ENCODE measurements at places on chromosomes 11 and 22.

GRCh38 chr11:69485337-69486041 is 4.0 kb downstream of the LINC01488 start:
- no peak for DNase-seq

DNA sequence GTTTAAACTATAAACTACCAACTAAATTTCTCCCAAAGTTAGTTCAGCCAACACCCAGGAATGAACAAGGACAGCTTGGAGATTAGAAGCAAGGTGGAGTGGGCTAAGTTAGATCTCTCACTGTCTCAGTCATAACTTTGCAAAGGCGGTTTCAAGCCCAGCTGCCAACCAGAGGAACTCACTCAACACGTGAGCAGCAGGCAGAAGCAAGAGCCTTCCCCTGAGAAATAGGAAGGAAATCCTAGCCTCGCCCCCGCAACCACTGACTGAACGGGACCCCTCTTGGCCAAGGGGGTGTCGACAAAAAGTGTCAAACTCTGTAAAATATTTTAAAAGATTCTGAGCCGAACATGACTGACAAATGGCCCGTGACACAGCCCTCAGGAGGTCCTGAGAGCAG is 4.4 kb upstream of the KRTAP5-9 start:
- DNase-seq = no peak

DNA sequence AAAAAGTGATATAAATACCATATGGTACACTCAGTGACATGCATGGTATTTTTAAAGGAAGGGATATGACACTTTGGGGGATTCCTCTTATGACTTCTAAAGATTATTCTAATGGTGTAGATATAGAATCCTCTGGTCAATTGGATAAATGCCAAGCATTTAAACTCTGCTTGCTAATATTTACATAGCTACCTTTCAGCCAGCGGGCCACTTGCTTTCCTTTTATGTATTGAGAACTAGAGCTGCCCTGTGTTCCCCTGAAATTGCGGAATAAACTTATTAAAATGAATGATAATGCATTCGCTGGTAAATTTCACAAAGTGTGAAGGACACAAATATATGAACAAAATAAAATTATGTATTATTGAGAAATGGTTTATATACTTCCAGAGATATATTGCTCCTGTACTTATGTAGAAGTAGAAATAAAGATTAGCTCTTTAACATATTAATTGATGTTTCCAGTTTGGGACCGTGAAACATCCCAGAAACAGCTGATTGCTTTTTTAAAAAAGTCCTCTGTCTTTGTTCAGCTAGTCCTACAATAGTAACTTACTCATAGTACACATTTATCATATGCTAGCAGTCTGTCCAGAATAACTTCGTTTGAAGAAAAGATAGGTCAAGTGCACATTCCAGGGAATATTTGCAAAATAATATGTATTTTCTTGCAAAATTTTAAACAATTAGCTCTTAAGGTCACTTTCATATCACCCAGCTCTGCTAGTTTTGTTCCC is 40.1 kb upstream of the CARD18 start:
- DNase-seq = no peak

DNA sequence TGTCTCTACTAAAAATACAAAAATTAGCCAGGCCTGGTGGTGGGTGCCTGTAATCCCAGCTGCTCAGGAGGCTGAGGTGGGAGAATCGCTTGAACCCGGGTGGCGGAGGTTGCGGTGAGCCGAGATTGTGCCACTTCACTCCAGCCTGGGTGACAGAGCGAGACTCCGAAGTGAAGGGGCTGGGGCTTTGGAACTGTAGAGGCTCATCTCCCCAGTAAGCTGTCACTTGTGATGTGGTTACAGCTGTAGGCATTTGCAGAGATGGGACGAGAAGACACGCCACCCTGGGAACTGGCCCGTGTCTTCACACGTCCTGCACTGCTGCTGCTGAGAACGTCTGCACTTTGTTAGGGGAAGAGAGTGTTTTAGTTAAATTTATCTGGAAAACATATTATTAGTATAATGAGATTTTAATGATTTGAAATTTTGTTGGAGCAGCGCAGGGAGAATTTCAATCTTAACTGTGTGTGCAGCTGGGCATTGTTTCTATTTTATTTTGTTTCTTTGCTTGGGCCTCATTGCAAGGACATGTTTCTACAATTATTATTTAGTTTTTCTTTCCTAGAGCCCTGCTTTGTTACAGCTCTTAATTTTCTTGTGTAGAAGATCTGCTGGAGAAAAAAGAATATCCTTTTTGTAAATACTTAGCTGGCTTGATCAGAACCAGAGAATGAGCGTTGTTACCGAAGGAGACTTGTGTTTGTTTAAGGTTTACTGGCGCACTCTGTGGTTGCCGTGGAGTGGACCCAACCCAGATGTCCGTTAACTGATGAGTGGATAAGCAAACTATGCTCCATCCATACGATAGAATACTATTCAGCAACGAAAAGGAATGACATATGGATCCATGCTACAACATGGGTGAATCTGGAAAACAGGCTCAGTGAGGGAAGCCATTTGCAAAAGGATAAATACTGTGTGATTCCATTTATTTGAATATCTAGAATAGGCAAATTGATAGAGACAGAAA is 18.4 kb downstream of the PARVB start:
- peak; percentile 12 for DNase-seq

DNA sequence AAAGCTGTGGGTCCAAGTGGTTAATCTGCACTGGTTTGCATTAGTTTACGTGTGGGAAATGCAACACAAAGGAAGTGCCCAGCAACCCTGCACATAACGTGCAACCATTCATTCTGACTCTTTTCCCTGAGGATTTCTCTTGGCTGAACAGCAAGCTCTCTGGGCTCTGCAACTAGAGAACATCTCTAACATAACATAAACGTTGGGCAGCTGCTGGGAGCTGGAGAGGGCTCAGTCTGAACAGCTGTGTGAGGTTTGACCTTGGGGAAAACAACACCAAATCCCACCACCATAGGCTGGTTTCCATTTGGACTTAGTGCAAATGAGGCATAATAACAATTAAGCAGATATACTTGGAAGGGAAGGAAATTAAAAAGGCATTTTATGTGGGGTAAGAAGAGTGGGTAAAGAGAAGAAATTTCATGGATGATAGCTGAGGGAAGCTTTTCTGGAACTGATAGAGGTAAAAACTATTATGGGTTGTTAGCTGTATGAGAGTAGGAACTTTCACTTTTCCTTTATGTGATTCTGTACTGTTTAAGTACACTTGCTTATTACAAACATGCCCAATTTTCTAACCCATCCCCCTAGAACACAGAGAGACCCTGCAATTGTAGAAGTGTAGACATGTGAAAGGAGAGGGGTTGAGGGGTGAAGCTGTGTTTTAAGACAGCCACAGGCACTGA is 76.2 kb downstream of the SNX19 start:
- DNase-seq = no peak

DNA sequence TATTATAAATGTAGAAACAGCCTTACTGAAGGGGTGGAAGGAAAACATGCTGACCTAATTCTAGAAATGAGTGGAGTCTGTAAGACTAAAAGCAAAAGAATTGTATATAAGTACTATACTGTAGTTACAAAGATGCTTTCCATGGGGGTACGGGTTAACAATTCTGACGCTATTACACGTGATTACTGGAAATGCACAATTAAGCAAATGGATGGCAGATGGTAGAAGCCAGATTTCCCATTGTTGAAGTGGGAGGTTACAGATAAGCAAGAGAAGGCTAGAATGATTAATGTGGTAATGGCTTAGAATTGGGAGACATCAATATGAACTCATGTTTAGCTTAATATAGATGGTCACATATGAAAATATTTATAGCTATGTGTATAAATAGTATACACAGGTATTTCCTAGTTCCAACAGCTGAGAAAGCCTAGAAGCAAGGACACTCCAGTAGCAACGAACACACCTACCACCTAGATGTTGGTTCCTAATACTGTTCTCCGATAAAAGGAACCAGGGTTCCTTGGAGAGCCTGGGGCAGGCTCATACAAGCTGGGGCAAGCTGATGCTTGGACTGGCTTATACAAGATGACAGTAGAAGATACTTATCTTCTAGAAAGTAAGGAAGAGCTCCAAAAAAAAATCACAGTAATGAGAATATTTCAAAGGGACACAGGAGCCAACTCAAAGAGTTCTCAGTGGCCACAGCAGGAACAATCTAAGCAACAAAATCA is 13.5 kb downstream of the SMC1B start:
- no peak for DNase-seq

DNA sequence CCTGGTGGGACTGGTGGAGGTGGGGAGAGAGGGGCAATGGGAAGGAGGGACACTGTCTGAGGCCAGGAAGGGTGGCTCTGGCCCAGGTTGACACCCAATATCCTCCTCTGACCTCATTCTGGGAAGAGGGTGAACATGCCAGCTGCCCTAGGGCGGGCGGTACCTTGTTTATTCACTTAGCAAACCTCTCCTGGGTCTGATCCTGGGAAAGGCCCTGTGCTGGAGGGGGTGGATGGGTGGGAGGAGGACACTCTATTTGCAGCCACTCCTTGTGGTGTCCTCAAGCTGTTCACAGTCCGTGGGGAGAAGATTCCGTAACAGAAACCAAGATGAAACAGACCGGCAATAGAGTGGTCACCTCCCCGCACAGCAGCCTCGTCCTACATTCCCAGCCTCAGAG is 49.7 kb upstream of the EIF3D start:
- no peak for DNase-seq

DNA sequence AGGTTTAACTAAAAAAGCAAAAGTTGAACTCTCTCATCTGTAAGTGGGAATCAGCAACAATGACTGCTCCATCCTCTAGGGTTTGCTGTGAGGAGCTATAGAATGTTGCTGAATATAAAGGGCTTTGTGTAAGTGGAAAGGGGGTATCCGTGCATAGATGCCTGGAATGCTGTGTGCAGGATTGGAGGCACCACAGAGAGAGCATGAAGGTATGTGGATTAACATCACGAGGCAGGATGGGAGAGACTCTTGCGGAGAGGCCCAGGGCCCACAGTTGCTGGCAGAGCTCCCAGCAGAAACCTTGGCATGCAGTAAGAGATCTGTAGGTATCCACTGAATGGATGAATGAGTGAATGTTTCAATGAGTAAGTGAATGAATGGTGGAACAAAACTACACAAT is 298.7 kb upstream of the DDI1 start:
- no peak for DNase-seq

DNA sequence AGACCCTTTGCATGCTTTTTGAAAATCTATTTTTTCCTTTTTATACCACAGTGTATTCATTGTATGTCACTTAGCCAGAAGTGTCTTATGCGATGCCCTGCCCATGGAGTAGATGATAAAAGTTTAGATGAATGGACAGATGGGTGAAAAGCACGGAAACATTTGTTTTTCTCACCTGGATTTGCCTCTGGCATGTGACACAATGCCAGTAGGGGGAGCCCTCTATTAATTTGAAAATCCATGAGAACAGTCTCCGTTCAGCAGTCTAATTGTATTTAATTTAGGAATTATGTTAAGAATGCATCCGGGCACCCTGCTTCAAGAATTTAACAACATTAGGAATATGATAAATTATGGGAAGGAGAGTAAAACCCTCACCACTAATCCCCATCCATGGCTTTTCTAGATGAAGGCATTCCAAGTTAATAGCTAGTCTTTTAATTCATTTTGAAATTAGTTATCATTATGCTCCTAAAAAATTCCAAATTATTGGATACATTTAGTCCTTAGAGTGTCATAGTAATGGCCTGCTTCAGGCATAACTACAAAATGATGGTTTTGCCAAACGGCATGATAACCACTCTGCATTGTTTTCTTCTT is 55.3 kb upstream of the ALKBH3 start:
- DNase-seq = peak; percentile 7

GRCh38 chr11:10303558-10304363 is 1.1 kb upstream of the ADM start:
- peak; percentile 50 for DNase-seq

- DNase-seq = no peak
These were observed 154.2 kb downstream of the MPPED1 start for GRCh38 chr22:43566021-43566420.

DNA sequence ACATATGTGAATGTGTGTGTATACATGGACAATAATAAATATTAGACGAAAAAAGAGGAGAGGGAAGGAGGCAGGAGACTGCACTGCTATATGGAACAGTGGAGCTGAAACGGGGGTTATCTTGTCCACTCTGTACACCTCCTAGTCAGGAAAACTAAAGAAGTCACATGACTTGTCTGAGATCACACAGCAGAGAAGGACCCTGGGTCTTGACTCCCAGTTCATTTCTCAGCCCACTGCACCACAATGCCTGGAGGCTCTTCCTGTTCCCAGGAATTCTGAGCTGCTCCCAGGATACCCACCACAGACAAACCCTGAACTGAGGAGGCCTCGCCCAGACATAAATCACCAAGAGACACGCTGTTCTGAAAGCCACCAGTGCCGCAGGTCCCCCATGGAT is 349.6 kb downstream of the CTTN start:
- no peak for DNase-seq

GRCh38 chr11:10351765-10352641 is 47.1 kb downstream of the ADM start:
- no peak for DNase-seq

DNA sequence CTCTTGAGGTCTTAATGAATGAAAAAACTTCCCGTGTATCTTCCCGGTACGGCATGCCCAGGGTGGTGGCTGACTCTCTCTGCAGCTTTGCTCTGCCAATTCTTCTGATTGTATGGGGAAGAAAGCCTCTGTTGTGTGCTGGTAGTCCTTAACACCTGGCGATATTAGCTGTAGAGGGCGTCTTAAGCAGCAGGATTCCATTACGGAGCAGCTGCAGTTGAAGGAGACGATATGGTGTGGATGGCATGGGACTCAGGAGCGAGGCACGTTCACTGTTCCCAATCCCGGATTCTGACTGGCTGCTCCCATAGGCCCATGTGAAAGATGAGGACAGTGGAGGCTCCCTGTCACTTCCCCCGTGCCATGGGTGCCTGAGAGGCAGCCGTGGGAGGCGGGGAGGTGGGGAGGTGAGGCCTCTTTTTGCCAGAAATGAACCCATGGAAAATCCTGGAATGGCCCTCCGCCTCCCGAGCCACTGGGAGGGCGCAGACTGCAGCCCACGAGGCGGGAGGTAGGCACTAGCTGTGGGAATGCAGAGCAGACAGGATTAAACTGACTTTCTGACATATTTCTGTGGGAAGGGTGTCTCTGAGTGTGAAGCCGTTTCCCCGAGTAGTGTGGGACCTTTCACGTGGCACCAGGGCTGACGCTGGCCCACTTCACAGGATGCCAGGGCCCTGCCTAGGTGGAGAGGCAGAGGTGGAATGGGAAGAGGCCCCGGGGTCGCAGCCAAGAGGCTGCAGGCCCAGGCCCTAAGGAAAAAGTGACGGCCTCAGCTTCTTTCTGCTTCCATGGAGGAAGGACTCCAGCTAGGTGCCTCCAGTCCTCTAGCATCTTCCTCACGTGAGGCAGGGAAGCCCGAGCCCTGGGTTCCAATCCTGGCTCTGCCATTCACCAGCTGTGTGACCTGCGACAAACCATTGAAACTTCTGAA is 121.4 kb upstream of the CD82 start:
- DNase-seq = no peak

- DNase-seq = no peak
These were observed 26.1 kb downstream of the CSTF3 start for GRCh38 chr11:33135216-33135615.

DNA sequence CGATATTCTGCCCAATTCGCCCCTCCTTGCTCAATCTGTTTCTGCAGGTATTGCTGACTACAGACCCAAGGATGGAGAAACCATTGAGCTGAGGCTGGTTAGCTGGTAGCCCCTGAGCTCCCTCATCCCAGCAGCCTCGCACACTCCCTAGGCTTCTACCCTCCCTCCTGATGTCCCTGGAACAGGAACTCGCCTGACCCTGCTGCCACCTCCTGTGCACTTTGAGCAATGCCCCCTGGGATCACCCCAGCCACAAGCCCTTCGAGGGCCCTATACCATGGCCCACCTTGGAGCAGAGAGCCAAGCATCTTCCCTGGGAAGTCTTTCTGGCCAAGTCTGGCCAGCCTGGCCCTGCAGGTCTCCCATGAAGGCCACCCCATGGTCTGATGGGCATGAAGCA is 9.2 kb upstream of the SLC35E4 start:
- no peak for DNase-seq

All from CD4-positive, alpha-beta T cell treated with Interleukin-17A for 4 hours (primary cell).